ENCODE measurements at places on chromosomes 2 and 18. TPM values are rescaled to one million over a fixed set of nuclear protein-coding genes. Genes with fewer than 3 reads are reported as not detected.
A peak's percentile ranks its signal among the peaks of the same experiment; 100 is the strongest.

ESPNL gene
- 0.68 TPM for total RNA-seq

TCF4 gene
- 9.0 TPM for total RNA-seq

ZNF532 gene
- 2.6 TPM for total RNA-seq

DNA sequence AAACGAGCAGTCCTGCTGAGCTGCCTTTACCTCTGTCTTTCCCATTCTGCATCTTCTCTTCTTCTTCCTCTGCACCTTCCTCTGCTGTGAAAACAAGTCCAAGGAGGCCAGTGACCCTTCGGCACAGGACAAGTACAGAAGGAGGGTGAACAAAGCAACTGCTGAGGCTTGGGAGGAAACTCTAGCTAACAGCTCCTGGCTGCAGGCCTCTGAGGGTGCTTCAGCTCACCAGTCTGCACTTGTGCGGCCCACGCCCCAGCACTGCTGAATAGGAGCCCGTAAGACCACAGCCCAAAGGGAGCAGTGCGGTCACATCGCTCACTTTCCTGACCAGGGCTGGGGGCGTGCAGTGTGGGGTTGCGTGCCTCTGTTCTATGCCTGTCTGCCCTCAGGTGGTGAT lies 42.1 kb upstream of the DNMT3A start:
- no peaks in the 10 kb centered on the region for H3K36me3 ChIP-seq
- no peak overlapping the region for H3K4me3 ChIP-seq
- H3K27me3 ChIP-seq, result no peaks in the 10 kb centered on the region
- H3K27ac ChIP-seq, result no peak overlapping the region

GRCh38 chr2:72985891-72986683 lies 68.8 kb downstream of the EMX1 start:
- peaks cover 3% of the 10 kb centered on the region for H3K4me1 ChIP-seq
- DNase-seq, result peak; percentile 77
- H3K36me3 ChIP-seq, result no peaks in the 10 kb centered on the region
- no peak overlapping the region for H3K4me3 ChIP-seq

- no peak for DNase-seq
- no peaks in the 10 kb centered on the region for H3K27me3 ChIP-seq
- no peaks in the 10 kb centered on the region for H3K36me3 ChIP-seq
- H3K4me1 ChIP-seq, result no peaks in the 10 kb centered on the region
- no peak overlapping the region for H3K4me3 ChIP-seq
Measured at GRCh38 chr2:159863526-159864160, 65.6 kb upstream of the CD302 start.

DNA sequence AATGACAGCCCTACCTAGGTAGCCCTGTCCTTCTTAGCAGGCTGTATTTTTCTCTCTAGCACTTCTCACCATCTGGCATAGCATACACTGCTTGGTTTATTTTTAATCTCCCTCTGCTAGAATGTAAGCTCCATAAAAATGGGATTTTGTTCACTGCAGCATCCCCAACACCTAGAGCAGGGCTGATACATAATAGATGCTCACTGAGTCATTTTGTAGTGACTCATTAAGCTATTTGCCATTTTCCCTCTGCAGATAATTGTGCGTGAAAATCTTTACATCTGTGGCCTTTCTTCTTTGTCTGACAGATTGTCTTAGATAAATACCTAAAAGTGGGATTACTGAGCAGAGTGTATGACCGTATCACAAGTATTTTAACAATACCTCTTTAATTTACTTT lies 82.5 kb downstream of the CERS6 start:
- H3K4me3 ChIP-seq, result no peak overlapping the region
- no peaks in the 10 kb centered on the region for H3K27me3 ChIP-seq
- H3K36me3 ChIP-seq, result no peaks in the 10 kb centered on the region
- no peak for DNase-seq
- no peak overlapping the region for H3K27ac ChIP-seq
- H3K4me1 ChIP-seq, result no peaks in the 10 kb centered on the region

GRCh38 chr2:222959358-222959757 lies 92.6 kb upstream of the KCNE4 start:
- no peaks in the 10 kb centered on the region for H3K36me3 ChIP-seq
- no peaks in the 10 kb centered on the region for H3K27me3 ChIP-seq
- H3K27ac ChIP-seq, result no peak overlapping the region
- H3K4me3 ChIP-seq, result no peak overlapping the region

DNA sequence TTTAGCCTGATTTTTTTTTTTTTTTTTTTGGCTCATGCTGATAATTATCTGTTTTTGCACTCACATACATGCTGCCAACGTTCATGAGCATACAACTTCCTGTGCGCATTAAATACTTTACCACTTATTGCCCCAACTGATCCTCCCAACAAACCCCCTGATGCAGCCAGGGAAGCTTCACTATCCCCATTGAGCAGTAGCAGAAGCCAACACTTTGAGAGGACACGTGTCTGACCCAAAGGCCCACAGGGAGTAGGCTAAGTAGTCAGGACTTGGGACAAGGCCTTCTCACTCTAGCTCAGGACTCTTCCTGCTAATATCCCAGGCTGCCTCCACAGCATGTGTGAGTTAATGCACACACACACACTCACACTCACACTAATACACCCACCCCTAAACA lies 36.2 kb upstream of the MAT2A start:
- peak; percentile 37 for DNase-seq
- H3K4me1 ChIP-seq, result no peaks in the 10 kb centered on the region
- H3K27ac ChIP-seq, result no peak overlapping the region
- H3K36me3 ChIP-seq, result no peaks in the 10 kb centered on the region
- H3K4me3 ChIP-seq, result no peak overlapping the region

DNA sequence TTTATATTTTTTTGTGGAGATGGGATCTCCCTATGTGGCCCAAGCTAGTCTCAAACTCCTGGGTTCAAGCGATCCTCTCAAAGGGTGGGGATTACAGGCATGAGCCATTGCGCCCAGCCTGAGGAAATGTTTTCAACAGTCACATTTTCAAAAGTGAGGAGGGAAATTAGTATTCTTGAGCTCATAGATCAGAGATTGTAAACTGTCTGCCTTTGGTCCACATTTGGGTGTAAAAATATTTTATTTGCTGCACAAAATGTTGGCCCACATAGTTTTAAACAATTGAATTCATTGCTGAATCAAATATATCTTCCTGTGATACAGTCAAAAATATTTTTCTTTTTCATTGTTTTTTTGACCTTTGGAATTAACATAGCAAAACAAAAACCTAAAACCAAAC lies 48.6 kb downstream of the NOP58 start:
- no peaks in the 10 kb centered on the region for H3K27me3 ChIP-seq
- H3K4me1 ChIP-seq, result no peaks in the 10 kb centered on the region
- no peak for DNase-seq
- no peak overlapping the region for H3K27ac ChIP-seq

DNA sequence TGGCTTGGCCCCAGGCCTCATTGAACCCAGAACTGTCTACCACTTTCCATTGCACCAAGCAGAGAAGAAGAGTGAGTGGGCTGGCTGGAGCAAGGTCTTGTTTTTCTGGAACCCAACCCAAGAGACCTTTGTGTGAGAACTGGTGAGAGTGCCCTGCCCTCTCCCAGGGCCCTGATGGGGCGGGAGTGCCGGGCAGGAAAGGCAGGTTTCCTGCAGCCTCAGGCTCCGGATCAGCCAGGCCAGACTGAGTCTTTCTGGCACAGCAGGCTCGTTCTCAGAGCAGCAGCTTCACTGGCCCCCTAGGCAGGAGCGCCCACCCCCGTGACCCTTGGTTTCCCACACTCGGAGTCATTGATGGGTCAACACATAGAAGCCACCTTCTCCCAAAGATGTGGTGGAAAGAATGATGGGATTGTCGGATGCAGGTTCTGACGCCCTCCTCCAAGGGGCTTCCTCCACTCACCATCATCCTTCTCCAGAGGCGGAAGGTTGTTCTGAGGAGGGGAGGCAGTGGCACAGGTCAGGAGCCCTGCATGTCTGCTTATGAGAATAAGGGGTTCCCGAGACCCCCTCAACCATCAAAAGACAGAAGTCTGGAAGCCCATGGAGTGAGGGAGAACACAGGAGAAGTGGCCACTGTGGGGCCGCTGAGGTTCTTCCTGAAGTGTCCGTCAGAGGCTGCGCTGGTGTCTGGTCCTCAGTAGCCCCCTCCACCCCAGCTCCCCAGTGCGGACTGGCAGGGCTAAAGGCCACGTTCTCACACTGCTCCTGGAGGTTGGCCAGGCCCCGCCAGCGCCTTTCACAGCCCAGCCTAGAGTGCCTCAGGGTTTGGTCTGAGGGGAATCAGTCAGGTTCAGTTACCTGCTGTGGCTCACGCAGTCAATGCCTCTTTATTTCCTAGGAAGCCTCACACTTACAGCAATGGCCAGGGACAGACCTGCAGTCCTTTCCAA lies 62.8 kb upstream of the LAPTM4A start:
- no peak overlapping the region for H3K27ac ChIP-seq
- H3K4me3 ChIP-seq, result no peak overlapping the region
- H3K4me1 ChIP-seq, result no peaks in the 10 kb centered on the region
- no peak for DNase-seq
- no peaks in the 10 kb centered on the region for H3K27me3 ChIP-seq
- H3K36me3 ChIP-seq, result no peaks in the 10 kb centered on the region

Data from right lobe of liver (tissue), 6 donors.